ENCODE measurements at places on chromosomes 13 and 19.

GRCh38 chr19:31233295-31233800 lies 115.9 kb downstream of the TSHZ3 start:
- no peak for DNase-seq

- peak; percentile 74 for DNase-seq
Observed at GRCh38 chr19:4059891-4060620, 6.6 kb downstream of the ZBTB7A start.

DNA sequence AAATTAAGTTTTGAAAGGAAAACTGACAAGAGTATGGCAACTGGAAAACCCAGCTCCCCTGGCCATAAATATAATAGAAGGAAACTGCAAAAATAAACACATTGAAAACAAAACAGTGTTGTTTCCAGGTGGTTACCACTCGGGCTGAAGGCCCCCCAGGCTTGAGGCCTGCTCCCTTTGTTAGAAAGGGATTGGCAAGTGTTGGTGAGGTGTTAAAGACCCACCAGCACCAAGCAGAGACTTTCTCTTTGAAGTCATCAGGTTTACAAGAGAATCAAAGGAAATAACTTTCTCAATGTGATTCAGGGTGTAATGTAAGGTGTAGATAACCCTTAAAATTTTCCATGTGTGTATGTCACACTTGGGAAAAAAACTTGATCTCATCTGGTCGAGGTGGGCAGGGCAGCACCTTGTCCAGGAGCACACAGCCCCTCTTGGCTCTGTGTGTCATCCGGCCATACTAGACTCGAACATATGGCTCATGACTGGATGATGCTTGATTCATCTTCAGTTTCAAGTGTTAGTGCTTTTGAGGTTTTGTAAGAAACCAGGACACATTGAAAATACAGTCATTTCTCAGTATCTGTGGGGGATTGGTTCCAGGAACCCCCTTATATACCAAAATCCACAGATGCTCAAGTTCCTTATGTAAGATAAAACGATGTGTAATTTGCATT lies 7.8 kb downstream of the ACTN4 start:
- DNase-seq, result no peak

- no peak for DNase-seq
Observed at GRCh38 chr19:19461306-19461670, 54.1 kb downstream of the TSSK6 start.

DNA sequence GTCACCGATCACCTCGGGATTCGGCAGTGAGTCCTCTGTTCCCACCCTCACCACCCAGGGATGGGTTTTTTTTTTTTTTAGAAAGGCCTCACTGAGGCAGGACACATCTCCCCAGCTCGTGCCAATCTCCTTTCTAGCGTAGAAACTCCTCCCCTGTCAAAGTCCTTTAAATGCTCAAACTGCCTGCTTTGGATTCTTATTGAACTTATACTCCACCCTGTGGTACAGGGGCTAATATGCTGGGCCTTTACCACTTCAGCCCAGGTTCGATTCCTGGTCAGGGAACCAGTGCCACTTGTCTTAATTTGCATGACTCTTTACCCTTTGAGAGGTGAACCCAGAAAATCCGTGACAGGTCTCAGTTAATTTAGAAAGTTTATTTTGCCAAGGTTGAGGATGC lies 8.3 kb upstream of the ZNF14 start:
- no peak for DNase-seq

Measured in central memory CD8-positive, alpha-beta T cell (primary cell).